ENCODE measurements at places on chromosomes 11 and 22.

DNA sequence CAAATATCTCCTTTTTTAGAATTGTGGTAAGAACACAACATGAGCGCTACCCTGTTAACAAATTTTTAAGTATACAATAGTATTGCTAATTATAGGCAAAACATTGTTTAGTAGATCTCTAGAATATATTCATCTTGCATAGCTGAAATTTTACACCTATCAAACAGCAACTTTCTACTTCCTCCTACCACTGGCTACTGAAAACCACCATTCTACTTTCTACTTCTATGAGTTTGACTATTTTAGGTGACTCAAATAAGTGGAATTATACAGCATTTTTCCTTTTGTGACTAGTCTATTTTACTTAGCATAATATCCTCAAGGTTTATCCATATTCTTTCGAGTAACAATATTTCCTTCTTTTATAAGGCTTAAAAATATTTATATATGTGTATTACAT lies 128.4 kb downstream of the FAM76B start:
- DNase-seq = no peak

- no peak for DNase-seq
Measured at GRCh38 chr11:113267493-113267892, 46.9 kb upstream of the TTC12 start.

DNA sequence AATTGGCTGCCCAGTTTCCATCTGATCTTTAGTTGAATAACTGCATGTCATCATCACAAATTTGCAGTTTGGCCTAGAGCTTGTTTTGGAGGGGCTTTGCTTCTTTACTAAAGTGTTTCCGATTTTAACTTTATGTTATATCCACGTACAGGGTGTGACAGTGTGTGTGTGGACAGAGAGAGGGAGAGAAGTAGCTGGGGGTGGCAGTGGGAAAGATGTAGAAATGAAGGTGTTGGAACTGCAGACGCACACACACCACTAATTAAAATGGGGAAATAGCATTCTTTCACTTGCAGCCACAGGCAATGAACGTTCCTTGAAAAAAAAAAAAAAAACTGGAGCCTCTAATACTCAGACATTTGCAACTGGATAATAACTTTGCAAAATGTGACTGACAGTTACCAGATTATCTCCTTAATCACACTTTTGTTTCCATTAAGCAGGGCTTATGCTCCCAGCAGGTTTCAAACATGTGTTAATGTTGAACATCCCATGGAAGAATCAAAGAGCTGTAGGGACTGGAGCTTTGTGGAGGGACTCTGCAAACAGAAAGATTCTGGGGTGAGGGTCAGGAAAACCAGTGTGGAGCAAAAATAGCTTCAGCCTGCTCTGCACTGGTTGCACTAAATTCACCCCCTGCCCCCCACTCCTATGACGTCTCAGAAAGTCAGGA lies 238.1 kb upstream of the TENM4 start:
- no peak for DNase-seq

GRCh38 chr11:113497066-113497910 lies 22.1 kb upstream of the DRD2 start:
- no peak for DNase-seq

GRCh38 chr11:48103621-48104567 lies 112.7 kb upstream of the OR4B1 start:
- DNase-seq = no peak

GRCh38 chr11:46427364-46427763 lies 35.8 kb upstream of the CHRM4 start:
- DNase-seq = no peak

DNA sequence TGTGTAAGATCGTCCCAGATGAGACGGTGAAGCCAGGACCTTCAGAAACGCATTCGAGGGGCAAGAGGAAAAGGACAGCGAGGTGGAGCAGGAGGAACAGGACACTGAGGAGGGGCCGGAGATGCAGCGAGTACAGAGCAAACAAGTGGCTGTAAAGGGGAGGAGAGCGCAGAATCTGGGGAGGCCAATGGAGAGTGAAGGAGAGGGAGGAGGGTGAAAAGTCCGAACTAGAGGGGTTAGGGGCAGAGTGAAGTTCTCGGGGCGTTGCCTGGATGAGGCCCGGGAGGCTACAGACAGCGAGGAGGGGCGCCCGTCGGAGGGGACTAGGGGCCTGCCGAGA lies 8.8 kb upstream of the PPIL2 start:
- no peak for DNase-seq

DNA sequence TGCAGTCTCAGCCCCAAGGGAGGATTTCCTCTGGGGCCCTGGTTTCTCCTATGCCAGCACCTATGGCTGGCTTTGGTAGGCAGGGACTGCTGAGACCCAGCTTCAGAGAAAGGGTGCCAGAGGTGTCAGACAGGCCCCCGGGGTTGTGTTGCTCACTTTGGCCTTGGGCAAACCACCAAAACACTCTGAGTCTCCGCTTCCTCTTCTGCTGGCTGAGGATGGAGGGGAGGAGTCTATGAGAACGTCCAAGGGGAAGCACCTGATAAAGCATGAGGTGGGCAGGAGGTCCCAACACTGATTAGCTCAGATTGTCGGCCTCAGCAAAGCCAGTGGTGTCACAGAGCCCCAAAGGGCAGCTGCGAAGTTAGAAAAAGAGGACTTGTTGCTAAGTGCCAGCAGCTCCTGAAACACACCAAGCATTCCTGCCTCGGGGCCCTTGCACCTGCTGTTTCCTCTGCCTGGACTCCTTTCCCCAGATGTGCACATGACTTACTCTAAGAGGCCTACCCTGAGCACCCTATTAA lies 10.5 kb downstream of the SMTNL1 start:
- DNase-seq = no peak

DNA sequence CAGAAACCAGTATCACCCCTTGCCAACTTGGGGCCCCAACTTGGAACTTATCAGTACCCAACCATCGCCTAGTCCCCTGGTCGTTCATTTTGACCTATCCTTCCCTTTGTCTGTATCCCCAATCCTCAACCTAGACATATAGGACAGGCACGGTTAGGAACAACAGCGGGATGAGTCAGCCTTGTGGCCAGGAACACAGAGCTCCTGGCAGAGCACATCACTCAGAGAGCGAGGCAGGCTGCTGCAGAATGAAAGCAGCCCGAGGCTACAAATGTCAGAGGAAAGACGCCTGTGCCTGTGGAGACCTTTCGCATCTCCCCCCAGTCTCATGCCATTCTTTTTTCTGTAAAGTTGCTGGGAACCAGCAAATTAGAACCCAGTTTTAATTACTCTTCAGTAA lies 14.6 kb downstream of the DKK3 start:
- DNase-seq = no peak

DNA sequence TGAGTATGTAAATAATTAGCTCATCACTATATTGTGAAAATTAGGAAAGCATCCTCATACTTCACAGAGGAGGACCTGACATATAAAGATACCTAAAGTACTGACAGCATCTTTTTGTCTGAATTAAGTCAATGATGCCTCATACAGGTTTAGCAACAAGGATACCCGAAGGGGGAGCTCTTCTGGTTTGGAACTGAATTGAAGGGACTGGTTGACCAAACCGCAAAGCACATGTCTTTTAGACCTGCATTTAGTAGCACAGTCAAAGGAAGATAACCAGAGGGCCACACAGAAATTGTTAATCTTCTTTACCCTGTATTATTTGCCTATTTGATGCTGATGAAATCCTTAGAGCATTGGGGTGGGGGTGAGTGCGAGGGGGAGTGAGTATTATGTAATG lies 12.9 kb upstream of the WT1 start:
- DNase-seq = no peak
